ENCODE measurements at places on chromosomes 6 and 20. TPM values are rescaled to one million over a fixed set of nuclear protein-coding genes. Genes with fewer than 3 reads are reported as not detected.

The SMIM26 gene
- polyA plus RNA-seq, result 111 TPM

- no peak for DNase-seq
Measured at GRCh38 chr6:154933181-154933827, 61.8 kb upstream of the TIAM2 start.

GRCh38 chr6:163207431-163208383 is 206.8 kb upstream of the QKI start:
- DNase-seq, result peak; percentile 99

- DNase-seq, result no peak
Measured at GRCh38 chr20:1881240-1881835, 13.9 kb upstream of the SIRPA start.

DNA sequence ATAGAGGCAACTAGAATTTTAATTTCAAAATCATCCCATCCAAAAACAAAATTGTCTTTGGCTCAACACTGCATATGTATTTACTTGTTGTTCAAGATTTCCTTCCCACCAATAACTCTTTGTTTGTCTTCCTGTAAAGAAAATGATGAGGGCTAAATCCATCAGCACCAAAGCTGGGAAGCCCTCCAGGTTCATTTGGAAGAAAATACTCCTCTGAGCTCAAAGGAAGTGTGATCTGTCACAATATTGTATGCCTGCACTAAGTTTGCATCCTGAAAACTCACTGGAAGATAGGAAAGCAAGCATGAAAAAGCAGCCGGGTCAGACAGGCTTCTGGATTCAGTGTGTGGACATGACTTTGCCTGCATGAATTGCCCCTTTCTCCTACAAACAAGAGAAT is 28.7 kb upstream of the OPRM1 start:
- DNase-seq, result no peak

The SLC35D3 gene
- polyA plus RNA-seq, result 6.1 TPM

The ARHGAP40 gene
- polyA plus RNA-seq, result not detected

DNA sequence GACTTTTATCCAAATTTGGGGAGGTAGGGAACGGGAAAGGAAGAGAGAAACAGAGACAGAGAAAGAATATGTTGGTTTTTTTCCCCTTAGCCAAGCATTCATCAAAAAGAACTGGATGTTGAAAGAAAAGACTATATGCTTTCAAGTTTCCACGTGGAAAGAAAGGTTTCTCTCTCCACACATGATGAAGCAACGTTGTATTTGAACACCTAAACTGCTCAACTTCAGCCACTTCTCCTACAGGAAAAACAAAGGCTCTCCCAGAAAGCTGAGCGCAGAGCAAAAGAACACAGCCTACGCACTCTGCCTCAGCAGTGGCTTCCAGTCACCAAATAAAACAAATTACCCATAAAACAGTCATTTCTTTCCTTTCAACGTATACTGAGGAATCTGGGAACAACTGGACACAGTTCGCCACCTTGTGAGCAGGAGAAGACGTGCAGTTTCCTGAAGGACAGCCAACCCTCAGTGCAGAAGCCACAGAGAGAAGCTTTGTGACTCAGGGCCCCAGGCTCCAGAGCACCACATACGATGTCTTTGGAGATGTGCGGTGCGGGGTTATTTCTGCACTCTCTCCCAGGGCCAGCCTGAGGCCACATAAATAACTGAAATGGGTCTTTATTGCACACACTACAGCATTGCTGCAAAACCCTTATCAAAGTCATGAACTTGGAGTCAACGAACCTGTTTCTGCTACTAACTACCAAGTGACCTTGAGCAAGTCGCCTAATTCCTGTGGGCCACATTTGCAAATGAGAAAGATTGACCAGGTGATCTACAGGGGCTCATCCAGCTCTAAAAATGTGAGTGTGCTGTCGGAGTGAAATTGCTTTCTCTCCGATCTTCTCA is 10.1 kb downstream of the IL17F start:
- DNase-seq, result peak; percentile 39

DNA sequence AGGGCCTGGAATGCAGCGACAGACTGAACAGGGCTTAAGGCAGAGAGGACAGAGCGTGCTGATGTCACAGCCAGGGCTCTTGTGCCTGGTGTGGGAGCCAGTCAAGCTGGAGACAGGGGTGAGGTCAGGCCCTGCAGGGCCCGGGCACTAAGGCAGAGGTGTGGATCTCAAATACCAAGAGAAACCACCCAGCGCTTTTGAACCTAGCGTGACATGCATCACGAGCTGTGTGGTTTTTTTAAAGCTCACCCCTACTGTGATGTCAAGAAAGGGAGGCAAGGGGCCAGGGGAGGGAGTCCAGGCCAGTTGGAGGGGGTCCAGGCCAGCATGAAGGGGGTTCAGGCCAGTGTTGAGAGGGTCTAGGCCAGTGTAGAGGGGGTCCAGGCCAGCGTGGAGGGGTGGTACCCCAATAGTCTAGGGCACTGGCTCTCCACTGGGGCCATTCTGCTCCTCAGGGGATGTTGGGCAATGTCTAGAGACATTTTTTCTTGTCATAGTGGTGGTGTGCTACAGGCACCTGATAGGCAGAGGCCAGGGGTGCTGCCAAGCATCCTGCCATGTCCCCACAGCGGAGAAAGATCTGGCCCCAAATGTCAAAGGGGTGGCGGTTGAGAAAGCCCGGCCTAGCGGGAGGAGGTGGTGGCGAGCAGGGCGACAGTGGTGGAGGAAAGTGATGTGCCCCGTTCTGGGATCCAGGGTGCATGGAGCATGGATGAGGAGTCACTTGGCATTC is 42.6 kb downstream of the RBM38 start:
- no peak for DNase-seq

The MAPK13 gene
- 40.2 TPM for polyA plus RNA-seq

DNA sequence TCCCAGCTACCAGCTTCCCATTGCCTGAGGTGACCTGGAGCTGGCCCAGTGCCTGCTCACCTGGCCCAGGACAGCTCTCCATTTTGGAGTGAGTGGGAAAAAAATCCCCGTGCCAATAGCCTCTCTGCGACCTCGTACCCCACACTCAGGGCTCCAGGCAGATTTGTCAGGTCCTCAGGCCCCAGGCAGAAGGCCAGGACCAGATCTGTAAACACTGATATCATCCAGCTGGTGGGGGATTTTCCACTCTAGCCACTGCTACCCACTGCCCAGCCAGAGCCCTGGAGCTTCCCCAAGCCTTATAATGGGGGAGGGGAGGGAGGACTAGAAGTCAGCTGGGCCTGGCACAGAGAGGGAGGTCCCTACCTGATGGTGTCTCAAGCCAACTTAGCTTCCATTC is 1.3 kb upstream of the PGC start:
- no peak for DNase-seq

GRCh38 chr20:37559312-37560027 is 31.8 kb upstream of the BLCAP start:
- no peak for DNase-seq

The PGC gene
- polyA plus RNA-seq, result not detected

DNA sequence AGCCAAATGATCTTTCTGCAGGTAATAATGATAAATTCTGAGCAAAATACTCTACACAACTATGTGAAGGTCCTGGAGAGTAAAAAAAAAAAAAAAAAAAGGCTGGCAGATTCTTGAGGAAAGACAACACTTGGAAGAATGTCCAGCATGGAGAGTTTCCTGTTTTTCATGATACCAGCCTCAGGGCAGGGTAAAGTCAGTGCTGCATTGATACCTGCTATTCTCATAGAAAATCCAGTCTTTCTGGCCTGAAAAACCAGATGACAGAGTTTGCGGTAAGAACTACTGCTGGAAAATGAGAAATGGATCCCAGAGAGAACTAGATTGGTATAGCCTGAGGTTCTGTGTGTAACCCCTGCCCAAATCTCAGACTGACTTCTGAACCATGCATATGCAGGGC is 89.1 kb downstream of the AFG1L start:
- DNase-seq, result no peak

The RPS6KA2 gene
- polyA plus RNA-seq, result 49.1 TPM

DNA sequence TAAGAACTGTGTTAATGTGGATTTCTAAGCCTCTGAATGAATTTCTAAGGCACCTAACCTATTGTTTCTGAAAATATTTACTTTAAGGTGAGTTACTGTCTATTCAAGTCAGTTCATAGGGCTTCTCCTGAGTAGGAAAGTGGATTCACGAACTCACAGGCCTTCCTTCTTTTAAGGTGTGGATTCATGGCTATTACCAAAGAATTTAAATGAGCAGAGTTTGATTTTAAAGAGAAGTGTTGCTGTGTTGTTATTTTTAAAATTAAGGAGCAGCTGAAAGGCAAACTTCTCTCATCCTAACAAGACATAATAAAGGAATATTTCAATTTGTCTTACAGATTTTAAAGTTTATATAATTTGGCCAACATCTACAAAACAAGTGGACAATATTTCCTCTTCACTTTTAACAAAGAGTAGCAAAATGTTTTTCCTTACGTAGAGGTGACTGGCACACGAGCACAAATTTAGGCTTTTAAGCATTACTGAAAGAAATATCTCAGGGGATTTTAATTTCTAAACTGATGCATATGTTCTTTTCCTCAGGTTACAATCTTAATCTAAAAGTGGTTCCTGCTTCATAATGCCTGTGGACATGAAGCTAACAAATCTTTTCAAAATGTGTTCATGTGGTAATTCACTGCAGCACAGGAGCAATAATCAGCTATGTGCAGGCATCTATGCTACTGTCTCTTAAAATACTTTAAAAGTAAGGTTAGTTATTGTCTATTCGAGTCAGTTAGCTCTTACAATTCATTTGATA is 602 bp upstream of the TSPYL4 start:
- DNase-seq, result no peak

DNA sequence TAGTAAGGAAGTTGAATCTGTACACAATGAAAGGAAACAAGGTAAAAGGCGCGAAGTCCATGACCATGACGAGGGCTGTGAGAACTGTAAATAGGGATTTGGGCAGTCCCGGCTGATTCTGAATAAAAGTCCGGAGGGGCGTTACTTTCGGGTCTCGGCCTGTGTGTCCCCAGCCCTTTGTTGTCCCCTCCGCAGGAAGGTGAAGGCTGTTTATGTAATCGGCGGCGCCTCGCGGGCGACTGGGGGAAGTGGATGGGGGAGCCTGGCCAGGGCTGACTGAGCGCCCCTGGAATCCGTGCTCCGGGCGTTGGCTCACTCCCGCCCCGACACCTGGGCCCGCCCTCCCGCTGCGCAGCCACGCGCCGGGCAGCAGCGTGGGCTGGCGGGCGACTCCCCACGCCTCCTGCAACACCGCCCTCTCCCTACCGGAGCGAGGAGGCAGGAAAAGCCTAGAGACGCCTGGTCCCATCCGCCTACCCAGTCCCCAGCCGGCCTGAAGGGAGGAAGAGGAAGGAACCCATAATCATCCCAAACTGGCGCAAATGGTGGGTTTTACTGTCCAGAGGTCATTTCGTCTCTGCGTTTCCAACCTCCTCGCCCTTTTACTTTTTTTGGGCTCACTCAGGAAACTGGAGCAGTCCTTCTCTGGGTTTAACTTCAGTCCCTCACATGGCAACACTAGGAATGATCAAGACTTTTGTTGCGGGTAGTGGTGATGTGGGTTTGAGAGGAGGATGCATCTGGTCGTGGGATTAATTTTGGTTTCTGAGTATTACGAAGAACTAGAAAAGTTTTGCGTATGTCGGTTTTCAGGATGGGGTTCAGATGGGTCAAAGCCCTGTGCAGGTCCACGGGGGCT is 12.1 kb downstream of the TRIM31 start:
- DNase-seq, result no peak

The SLC32A1 gene
- 0.95 TPM for polyA plus RNA-seq

DNA sequence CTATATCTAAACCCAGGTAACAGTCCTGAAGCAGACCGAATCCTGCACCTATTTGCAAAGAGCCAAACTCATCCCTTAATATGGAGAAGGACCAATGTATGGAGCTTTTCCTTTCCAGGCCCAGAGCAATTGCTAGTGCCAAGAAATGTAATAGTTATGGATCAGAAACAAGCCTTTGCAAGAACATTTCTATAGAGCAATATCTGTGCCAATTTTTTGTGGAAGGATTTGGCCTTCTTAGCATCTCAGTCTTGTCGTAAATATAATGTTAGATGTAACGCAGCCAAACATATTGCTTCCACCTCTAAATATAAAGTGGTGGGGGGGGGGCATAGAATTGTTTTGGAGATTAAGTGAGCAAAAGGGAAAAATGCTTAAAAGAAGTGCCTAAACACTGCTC is 2.7 kb downstream of the KIAA0408 start:
- peak; percentile 93 for DNase-seq

The ADGRF5 gene
- polyA plus RNA-seq, result 10.8 TPM

GRCh38 chr6:21593927-21594415 is 420 bp downstream of the SOX4 start:
- no peak for DNase-seq

DNA sequence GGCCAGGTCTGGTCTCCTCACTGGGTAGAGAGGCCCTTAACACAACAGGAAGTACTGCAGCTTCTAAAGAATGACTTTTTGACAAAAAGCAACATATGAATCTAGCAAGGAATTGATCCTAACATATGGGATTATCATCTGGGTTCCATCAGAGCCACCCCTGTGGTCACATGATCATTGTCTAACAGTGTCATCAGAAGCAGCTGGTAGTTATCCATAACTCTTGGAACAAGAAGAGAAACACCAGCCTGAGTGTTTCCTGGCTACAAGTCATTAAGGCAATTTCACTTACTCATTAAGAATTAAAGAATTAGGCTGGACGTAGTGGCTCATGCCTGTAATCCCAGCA is 219.3 kb upstream of the ARID1B start:
- no peak for DNase-seq

The BTBD9 gene
- polyA plus RNA-seq, result 12.9 TPM

The BPIFB2 gene
- not detected for polyA plus RNA-seq

DNA sequence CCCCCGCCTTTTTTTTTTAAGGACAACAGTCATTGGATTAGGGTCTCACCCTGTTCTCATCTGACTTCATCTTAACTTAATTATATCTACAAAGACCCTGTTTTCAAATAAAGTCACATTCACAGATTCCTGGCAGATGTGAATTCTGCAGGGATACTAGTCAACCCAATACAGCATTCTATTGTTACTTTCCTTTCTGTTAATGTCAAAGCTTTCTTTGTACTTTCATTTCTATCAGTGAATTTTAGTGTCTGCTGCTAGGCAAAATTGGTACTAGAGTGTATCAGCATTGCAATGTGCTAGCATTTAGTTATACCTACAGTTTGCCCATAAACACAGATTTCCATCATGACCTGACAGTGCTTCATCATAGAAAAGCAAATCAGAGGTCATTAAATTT is 281.9 kb downstream of the CDKAL1 start:
- DNase-seq, result no peak

The TRIM15 gene
- not detected for polyA plus RNA-seq

Data from brain (organoid and tissue), 16 donors.